ENCODE measurements at places on chromosomes 16 and 17.

DNA sequence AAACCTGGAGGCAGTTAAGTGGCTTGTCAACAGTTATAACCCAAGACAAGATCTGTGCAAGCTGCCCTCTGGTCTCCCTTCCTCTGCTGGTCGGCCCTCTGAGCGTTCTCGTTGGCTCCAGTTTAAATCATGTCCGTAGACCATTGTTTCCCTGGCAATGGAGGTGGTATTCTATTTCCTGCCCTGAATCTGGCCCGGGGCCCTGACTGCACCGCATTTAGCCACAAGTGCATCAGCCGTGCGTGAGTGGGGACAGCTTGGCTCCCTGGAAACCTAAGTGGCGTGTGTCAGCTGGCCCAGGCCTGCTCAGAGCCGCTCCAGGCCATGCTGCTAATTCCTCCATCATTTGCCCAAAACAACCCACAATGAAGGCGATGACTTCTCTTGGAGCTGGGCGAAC, 15.0 kb upstream of the MYLK3 start:
- no peak for DNase-seq

GRCh38 chr16:19746561-19746960, 28.5 kb downstream of the IQCK start:
- DNase-seq: no peak

DNA sequence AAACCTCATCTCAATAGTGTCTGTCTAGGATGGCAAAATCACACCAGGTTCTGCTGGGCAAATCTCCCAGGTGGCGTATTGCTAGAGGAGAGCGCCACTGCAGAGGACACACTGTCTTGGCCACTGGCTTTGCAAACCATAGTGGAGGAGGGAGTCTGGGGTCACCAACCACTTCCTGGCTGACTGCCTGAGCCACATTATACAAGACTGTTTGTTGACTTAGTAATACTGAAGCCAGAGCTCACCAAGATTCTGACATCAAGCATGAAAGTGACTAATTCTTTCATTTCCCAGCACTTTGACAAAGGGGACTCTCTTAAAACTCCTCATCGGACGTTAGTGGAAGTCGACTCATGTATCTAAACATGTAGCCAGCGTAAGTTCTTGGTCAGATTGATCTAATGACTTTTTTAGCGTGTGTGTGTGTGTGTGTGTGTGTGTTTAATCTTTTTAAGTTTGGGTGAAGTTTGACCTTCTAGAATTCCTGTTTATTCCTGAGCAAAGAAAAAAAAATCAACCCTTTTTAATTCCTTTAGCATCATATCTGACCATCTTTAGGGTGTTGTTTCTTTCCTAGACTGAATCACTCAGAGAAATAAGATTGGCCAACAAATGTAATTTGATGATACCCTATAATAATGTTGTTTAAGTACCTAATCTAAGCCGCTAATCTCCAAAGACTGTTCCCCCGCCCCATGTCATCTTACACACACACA, 13.7 kb downstream of the PITPNC1 start:
- DNase-seq: no peak

DNA sequence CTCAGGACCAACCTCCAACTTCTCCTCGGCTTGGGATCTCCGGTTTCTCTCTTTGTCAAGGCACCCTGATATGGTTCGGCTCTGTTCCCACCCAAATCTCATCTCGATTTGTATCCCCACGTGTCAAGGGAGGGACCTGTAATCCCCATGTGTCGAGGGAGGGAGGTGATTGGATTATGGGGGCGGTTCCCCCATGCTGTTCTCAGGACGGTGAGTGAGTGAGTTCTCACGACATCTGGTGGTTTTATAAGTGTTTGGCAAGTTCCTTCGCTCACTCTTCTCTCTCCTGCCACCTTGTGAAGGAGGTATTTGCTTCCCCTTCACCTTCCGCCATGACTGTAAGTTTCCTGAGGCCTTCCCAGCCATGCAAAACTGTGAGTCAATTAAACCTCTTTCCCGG, 117.9 kb downstream of the SEC14L1 start:
- no peak for DNase-seq

GRCh38 chr16:14036889-14037288, 34.2 kb upstream of the MRTFB start:
- DNase-seq: no peak

GRCh38 chr17:55202896-55203295, 61.9 kb upstream of the HLF start:
- no peak for DNase-seq

DNA sequence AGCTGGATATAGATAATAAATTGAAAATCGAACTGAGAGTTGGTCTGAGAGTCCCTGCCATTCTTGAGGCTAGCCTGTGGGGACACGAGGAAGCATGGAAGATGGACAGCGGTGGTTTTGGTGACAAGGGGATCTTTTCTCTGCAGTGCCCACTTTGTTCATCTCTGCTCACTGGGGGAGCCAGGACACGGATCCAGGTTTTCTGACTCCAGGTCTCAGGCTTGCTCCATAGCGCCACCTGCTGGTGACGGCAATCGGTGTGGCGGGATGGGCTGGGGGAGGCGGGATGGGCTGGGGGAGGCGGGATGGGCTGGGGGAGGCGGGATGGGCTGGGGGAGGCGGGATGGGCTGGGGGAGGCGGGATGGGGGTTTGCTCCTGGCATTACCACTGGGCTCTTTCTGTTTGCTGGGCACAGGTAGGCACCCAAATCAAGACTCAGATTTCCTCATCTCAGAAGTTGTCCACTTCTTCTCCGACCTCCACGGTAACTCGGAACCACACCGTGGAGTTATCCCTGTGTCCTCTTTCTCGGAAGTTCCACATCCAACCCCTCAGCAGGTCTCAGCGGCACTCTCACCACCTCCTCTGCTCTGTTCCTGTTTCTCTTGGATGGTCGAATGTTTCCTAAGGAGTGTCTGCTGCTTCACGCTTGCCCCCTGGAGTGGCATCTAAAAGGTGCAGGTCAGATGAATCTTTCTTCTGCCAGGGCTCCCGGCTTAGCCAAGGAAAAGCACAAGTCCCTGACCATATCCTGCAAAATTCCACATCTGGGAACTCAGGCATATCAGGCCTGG, 142.4 kb downstream of the CYLD start:
- no peak for DNase-seq

GRCh38 chr17:78608122-78608803, 31.1 kb upstream of the DNAH17 start:
- DNase-seq: no peak

DNA sequence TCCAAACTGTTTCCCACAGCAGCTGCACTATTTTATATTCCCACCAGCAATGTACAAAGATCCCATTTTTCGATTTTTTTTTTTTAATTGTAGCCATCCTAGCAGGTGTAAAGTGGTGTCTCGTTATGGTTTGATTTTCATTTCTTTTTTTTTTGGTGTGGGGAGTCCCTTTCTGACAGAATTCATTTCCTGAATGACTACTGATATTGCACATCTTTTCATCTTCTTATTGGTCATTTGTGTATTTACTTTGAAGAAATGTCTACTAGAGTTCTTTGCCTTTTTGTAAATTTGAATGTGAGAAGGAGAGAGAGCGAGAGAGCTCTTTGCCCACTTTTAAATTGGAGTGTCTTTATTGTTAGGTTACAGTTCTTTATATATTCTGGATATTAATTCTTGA, 14.0 kb downstream of the CYB5B start:
- no peak for DNase-seq

- no peak for DNase-seq
Observed at GRCh38 chr17:40443988-40444899, 994 bp downstream of the IGFBP4 start.

DNA sequence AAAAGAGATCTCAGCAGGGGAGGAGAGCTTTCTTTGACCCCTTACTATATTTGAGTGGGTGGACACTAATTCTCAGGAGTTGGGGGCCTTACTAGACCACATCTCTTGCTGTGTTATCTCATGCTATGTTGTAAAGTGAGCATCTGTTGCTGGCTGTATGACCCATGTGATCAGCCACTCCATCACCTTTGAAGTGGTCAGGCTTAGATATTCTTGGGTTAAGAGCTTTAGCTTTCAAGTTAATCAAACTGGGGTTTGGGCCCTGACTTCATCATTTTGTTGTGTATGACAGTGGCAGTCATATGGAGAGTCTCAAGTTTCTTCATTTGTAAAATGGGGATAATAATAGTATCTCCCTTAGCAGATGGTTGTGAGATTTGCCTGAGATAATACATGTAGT, 201.1 kb downstream of the FTO start:
- DNase-seq: no peak

- no peak for DNase-seq
Observed at GRCh38 chr17:29119265-29119664, 60.9 kb downstream of the MYO18A start.

DNA sequence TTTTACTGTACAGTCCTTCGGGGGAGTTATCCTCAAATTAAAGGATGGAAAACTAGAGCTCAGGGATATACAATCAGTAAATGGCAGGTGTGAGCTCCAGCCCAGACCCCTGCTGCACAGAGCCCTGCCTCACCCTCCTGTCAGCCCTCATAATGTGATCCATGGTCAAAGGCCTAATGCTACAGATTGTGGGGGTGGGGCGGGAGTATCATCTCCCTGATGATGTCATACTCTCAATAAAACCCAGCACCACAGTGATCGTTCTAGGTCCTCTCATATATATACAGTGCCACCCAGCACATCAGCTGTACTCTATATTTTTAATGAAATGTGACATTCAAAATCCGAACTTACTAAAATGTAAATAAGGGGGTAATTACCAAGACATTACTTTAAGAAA, 61.5 kb downstream of the SLC39A11 start:
- DNase-seq: no peak

GRCh38 chr17:32124985-32125847, 17.1 kb upstream of the RHOT1 start:
- DNase-seq: no peak

- DNase-seq: no peak
Observed at GRCh38 chr16:81651758-81652718, 127.1 kb upstream of the PLCG2 start.

GRCh38 chr17:46072998-46073397, 73.9 kb downstream of the STH start:
- peak; percentile 59 for DNase-seq

GRCh38 chr17:7340179-7340578, 3.9 kb downstream of the ACAP1 start:
- DNase-seq: no peak

- no peak for DNase-seq
Observed at GRCh38 chr17:77571155-77571981, 387.1 kb upstream of the TNRC6C start.

DNA sequence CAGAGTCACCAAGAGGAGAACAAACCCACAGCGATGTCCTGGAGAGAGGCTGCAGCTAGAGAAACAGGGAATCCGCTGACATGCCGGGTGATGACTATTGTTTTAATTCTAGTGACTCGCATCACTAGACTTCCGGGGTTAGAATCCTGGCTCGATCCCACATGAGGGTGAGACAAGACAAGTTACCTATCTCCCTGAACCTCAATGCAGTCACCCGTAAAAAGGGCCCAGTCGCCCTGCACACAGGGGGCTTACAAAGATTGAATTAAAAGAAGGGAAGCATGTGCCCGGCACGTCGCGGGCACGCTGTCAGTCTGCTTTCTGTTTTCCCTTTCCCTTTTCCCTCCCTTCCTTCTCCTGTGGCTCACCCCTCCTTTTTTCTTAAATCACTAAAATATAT, 212.9 kb upstream of the FOXF1 start:
- DNase-seq: no peak

DNA sequence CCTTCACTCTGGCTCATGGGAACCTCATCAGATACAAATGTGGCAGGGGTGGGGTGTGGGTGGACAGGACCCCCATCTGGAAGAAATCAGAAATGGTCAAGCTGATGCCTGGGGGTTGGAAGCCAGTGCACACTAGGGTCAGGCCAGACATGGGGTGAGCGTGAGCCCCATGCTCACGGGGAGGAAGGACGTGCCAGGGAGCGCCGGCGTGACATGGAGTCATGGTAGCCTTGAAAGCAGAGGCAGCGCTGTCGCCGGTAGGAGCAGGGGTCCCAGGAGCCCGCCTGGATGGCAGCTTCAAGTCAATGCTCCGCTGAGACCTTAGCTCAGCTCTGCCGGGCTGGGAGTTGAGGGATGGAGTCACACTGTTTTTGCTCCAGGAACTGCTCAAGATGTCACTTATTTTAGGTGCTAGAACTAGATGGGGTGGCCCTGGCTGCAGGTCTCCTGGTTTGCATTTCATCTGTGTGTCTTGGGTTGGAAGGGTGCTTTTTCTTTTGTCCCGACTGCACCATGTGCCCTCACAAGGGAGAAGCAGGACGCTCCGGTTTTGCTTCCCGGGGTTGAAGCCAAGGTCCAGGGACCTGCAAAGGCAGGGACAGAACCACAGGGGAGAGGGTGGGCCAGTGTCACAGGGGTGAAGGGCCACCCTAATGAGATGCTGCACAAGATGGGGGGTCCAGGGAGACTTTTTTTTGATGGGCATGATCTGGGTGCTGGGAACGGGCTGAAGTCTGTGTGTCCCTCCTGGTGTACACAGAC, 51.4 kb downstream of the USP22 start:
- DNase-seq: no peak

DNA sequence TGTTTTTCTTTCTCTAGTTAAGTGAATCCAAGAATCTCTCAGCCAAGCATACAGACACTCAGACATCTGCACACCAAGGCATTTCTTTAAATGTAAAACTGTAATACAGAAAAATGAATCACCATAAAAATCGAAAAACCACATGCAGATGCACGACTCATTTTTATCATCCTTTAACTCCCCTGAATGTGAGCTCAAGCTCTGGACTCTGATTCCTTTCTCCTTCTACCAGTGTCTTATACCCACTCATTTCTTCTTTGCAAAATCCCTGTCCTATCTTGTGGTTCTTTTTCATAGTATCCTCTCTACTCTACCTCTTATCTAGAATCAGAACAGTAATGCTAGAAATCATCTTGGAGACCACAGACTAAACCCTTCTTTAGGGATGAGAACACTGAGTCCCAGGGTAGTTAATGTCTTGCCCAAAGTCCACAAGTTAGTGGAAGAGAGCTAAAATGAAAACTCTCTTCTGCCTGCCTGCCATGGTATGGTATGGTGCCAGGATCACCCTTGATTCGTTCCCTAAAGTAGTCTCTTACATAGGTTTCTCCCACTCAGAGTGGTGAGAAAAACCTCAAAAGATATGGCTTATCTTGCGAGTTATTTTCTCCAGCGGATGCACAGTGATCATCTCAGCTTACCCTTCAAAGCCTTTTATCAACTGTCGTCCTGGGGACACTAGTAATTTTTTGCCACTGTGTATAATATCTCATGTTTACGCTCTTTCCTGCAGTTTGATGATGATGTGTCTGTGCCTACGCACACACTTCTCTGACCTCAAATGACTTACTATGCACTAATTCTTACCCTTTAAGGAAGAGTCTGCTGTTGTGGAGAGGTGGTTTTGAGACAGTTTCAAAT, 30.2 kb downstream of the BRD7 start:
- no peak for DNase-seq

DNA sequence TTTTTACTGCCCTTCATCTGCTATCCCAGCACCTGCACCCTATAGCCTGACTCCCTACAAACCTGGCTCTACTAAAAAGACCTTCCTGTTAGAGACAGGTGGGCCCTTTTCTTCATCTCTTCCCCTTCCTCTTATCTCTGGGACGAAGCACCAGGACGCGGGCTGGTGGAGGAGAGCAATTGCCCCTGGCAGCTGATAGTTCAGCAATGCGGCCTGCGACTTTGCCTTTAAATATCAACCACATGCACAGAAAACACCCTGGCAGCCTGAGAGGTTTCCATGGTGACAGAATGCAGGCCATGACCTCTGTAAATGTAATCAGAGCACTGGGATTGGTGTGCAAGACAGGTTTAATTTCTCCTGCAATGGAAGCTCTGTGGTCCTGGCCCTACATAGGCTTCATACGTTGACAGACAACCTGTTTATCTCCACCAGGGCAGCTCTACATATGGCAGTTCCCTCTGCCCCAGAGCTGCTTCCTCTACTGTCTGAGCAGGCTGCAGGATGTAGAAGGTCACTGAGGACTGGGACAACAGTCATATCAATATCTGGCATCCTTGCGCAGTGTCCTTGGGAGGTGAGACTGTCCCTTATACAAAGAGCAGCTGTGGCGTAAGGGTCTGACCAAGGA, 10.0 kb upstream of the SKAP1 start:
- no peak for DNase-seq

All from HS-27A (cell line).